ENCODE measurements at places on chromosomes 3 and 15.

- peak; percentile 72 for DNase-seq
Measured at GRCh38 chr15:69893863-69894262, 203.9 kb downstream of the TLE3 start.

DNA sequence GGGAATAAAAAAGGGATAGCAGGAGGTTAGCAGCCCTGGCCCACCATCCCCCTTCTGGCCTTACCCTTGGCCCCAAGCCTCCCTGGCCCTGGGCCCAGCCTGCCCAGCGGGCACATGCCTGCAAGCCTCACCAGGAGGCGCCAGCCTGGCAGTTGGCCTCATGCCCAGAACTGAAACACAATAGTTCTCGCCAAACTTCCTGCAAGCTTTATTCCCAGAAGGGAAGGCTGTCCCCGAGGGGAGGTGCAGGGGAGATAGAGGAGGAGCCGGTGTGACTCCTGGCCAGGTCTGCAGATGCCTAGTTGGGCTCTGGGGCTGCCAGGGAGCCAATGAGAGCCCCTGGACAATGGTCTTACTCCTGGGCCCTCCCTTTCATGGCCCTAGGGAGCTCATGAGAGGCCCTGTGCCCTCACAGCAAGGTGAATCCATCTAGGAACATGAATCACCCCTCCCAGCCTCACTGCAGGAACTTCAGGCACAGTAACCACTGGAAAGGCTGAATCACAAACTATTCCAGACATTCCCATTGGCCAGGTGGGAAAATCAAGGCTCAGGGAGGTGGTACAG lies 4.0 kb downstream of the CCDC33 start:
- DNase-seq: peak; percentile 73

GRCh38 chr3:154862265-154862664 lies 217.9 kb upstream of the MME start:
- DNase-seq: no peak

DNA sequence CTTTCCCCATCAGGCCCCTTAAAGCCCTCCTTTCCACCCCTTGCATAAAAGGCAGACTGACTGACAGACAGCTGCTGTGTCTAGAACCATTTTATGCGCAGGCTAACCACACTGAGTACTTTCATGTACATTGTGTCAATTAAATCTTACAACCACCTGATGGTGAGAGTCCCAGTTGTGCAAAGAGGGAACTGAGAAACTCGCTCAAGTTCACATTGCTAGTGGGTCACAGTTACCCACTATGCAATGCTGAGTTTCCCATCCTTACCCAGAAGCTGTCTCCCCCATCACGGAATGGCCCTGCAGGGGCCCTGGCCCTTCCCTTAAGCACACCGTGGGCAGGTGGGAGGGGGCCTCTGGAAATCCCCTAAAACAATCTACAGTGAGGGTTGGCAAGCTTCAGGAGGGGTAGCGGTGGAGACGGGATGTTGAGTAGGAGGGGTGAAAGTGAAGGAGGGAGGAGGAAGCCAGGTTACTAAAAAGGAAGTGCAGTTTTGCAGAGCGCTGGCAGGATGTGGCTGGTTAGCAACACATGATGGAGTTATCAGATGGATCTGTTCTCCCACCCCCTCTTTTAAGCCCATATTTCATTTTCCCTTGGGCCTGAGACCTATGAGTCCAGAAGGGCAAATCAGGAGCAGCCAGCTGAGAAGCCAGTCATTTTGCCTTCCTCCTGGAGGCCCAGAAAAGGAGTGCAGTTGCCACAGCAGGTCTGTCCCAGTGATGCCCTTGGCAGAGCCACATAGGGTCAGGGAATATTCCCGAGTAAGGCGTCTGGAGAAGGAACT lies 30.0 kb downstream of the STARD5 start:
- DNase-seq: no peak

- DNase-seq: no peak
Measured at GRCh38 chr15:75038231-75038630, 14.8 kb downstream of the PPCDC start.

DNA sequence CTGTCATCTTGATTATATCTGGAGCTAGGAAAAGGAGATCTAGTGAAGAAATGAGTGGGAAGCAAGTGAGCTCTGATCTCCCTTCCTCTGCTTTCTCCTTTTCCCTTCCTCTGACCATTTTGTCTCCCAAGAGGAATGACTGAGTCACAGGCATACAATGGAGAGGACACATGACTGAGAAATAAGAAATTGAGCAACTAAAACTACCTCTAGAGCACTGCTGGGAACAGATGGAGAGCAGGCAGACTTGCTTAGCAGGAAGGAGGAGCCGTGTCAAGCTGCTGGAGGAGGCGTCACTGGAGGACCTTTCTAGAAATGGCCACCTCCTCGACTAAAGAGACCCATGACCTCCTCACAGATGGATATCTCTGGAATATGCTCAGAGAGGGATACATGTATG lies 66.9 kb upstream of the MYO5C start:
- DNase-seq: no peak

DNA sequence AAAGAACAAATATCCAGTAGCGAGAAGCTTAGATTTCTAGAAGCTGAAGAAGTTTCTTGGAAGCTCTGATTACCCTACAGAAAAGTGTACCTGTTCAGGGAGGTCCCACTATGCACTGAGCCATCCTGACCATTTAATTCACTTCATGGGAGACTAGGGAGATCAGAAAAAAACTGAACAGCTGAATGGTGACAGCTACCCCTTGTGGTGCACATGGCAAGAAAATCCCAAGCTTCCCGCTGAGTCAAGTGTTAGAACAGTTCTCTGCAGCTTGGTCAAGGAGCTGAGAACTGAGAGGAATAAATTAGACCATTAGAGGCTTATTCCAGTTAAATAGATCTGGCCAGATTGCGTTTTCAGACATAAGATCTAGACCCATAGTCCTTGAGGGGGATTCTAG lies 197.2 kb upstream of the VEPH1 start:
- DNase-seq: no peak

GRCh38 chr3:148880681-148881080 lies 15.6 kb downstream of the CPA3 start:
- no peak for DNase-seq

DNA sequence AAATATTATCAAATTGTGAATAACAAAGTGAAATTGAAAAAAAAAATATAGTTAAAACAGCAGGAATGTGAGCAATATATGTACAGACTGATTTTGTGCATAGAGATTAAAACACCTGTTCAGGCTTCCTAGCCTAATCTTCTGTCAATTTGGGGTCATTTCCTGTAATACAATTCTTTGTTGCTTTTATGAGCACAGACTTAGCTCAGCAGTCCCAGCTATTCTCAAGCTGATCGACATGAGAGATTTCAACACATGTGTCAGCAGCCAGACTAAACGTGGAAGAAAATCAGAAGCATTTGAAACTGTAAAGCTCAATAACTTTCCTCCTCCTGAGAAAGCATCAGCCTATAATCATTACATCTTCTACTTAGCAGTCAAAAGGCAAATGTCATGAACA lies 1.6 kb upstream of the FHIT start:
- DNase-seq: no peak

- DNase-seq: peak; percentile 17
Measured at GRCh38 chr15:42721916-42722315, 15.0 kb downstream of the CDAN1 start.

DNA sequence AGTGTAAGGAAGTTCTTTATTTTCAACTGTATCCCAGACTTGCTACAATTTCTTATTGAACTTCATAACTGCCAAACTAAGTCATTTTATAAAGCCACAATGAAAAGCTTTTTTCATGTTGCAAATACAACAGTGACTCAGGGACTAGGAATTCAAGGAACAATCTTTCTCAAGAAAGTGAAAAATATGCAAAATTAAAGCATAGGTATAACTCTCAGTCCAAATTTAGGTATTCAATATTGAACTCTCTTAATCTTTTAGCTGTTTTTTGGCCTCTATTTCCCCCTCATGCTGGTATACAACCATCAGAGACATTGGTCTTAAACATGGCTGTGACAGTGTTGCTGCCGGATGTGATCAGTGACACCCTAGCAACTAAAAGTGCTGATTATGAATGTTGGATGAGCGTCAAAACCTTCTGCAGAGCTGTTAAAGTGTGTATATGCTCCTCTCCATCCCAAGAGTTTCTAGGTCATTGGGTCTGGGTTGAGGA lies 476.9 kb downstream of the ZNF385D start:
- no peak for DNase-seq

DNA sequence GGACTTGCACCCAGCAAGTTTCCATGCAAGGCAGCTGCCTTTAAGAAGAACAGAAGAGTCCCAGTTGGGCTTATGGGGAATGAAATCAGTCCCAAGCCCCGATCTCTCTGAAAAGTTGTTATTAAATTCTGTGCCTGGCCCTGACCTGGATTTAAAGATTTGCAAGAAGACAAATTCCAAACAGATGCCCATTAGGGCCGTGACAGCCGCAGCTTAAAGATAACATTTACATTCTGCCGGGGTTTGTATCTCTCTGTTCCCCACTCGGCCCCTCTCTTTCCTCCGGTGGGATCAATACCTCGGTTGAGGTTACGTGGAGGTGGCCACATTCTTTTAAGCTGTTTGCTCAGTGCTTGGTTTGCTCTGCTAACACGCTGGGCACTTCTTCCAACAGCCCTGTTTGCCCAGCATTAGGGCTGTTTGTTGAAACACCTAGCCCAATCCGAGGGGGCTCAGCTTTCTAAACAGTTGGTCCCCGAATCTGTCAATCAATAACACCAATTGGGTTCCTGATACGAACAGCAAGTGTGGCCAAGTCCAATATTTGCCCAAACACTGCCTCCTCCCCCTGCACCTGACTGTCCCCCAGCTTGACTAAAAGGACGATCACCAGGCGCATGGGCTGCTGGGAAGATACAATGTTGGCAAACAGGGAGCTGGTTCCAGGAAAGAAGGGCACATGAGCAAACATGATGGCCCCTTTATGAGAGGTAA lies 108.6 kb downstream of the RPLP1 start:
- DNase-seq: no peak

DNA sequence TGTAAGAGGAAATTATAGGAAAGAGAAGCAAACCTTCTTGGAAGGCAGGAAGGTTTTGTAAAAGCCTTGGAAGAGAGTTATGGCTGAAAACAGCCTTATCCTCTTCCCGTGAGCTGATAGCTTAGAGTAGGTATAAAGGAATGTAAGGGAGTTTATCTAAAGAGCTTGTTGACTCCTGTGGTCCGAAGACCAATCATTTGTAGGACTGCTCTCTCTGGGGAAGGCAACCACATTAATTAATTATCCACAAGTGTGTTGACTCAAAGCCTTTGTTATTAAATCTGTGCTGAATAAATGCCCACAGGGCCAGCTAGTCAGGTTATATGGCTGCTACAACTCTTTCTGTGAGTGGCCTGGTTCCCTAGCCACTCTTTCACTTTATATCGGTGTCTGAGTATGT lies 452.1 kb upstream of the RASGRP1 start:
- no peak for DNase-seq

All from tibial artery (tissue), 4 donors.